ENCODE measurements at places on chromosomes 2 and 18.
A peak's percentile ranks its signal among the peaks of the same experiment; 100 is the strongest.

DNA sequence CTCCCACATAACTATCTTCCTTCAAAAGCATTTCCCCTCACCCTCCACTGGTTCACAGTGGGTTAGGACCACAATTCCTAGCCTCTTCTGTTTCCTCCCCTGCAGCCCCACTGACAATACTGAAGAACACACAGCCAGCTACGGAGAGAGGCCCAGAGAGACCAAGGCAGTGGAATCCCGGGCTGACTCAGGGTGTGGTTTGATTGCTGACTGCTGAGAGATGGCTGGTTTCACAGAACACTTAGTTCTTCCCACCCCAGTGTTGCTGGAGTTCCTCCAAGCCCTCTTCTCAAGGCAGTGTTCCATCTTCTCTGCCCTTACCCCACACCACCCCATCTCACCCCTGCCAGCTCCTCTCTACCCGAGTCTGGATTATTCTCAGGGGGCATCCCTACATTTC, 43.3 kb upstream of the ZFP36L2 start:
- DNase-seq, result no peak

- no peak for DNase-seq
Observed at GRCh38 chr2:239876271-239876947, 148.7 kb downstream of the NDUFA10 start.

DNA sequence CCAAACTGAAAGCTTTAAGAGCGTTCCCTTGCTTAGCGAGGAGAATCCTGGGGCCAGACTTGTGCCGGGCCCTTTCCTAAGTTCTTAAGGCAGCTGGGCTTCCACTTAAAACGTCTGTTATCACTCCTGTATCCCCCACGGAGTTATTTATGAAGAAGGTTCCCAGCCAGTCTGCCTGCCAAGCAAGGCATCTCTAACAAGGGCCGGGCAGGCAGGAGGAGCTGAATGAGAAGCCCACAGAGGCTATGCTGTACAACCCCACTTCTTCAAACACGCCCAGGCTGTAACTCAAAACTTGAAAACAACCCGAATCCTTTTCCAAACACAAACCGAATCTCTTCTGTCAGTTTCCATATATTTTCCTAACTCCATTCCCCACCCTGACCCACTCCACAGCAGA, 39.0 kb upstream of the ZFP36L2 start:
- DNase-seq, result no peak

DNA sequence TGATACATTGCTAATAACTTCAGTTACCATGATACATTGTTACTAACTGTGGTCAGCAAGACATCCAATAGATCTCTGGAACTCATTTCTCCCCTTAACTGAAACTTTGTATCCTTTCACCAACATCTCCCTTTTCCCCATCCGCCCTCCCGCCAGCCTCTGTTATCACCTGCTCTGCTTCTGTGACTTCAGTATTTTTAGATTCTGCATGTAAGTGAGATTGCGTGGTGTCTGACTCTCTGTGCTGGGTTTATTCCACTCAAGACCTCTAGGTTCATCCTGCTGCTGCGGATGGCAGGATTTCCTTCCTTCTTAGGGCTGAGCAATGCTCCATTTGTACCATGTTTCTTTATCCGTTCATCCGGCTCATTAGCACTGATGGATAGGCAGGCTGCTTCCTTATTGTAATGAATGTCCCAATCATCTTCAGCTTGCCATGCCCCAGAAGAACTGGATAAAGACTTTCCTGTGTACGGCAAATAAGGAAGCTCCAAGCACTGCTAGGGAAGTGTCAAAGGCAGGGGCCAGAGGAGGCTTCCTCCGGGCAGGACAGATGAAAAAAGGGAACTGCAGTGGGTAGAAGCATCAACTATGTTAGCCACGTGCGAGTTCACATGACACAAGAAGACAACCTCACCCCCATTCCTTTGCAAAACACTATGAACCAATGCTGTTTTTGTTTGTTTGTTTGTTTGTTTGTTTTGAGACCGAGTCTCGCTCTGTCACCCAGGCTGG, 113.4 kb downstream of the EIPR1 start:
- DNase-seq, result no peak

GRCh38 chr2:45778720-45779171, 127.3 kb downstream of the PRKCE start:
- peak; percentile 40 for DNase-seq
